Stimulated activated CD8-positive, alpha-beta memory T cell treated with anti-CD3 and anti-CD28 coated beads, Interleukin-15, amount 100 ng/mL, for 48 hours (primary cell): ENCODE measurements at places on chromosomes 4 and X.

DNA sequence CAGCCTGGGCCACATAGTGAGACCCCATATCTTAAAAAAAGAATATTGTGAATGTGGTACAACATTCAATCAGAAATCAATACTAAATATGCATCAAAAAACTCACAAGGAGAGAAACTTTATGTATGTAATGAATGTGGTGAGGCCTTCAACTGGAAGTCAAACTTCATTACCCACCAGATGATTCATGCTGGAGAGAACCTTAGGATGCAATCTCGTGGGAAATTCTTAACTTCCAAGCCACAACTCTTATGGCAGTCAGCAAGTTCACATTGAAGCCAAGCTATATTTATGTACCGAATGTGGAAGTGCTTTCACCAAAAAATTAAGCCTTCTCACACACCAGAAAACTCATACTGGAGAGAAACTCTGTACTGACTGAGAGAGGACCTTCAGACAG, 84.5 kb upstream of the UXT start:
- no peak for DNase-seq

GRCh38 chr4:48665555-48666186, 114.4 kb downstream of the FRYL start:
- DNase-seq, result no peak

- no peak for DNase-seq
Measured at GRCh38 chr4:52751487-52751911, 274 bp upstream of the ERVMER34-1 start.

DNA sequence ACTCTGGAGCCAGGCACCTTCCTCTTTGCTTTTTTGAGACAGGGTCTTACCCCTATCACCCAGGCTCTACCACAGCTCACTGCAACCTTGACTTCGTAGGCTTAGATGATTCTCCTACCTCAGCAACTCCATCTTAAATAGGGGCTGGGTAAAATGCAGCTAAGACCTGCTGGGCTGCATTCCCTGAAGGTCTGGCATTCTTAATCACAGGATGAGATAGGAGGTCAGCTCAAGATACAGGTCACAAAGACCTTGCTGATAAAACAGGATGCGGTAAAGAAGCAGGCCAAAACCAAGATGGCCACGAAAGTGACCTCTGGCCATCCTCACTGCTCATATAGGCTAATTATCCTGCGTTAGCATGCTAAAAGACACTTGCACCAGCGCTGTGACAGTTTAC, 770.8 kb upstream of the PRKX start:
- no peak for DNase-seq

DNA sequence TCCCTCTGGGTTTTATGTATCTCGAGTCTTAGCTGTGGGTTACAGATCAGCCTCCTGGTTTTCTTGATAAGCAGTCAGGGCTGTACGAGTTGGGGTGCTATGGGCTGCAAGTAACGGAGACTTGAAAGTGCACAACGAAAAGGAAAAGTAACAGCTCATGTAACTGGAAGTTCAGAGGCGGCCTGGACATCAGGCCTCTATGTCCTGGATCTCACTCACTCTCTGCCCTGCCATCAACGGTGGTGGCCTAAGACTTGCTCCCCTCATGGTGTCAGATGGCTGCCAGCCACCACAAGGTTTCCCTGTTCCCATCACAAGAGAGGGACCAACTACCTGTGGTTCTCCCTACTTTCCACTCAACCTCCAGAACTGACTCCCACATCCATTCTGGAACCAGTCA, 4.8 kb downstream of the PPP2R2C start:
- DNase-seq, result no peak

- no peak for DNase-seq
Measured at GRCh38 chr4:102832667-102833066, 5.3 kb upstream of the UBE2D3 start.

DNA sequence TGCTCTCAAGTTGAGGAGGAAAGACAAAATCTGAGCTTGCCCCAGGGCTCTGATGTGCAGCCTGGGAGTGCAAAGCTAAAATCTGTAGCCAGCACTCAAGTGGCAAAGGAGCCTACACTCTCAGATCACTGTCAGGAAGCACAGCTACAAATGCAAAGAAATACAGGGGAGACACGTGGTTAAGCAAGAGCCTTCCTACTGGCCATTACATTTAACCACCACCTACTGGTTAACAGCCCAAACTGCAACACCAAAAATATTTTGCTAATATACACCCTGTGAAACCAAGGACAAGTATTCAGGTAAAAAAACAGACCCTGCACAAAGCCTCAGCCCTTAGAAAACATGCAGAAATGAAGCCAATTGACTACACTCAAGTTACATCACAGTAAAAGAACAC, 170.4 kb upstream of the FGF16 start:
- DNase-seq, result no peak

DNA sequence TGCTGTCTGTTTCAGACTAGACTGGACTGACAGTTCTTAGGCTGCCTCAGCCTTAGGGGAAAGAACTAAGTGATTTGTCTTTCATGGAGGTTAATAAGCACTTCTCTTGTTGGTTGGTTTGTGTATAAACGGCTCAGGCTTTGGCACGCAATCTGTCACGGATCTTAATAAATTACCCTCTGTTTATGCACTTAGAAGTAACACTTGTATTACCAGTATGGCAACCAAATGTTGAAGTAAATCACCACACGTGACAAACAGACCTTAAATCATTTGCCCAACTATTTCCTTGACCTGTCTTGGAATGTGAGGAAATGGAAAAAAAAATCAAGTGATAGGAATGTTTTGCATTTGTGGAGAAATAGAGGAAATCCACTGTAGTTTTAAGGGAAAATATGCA, 69.9 kb downstream of the TEX13A start:
- no peak for DNase-seq

DNA sequence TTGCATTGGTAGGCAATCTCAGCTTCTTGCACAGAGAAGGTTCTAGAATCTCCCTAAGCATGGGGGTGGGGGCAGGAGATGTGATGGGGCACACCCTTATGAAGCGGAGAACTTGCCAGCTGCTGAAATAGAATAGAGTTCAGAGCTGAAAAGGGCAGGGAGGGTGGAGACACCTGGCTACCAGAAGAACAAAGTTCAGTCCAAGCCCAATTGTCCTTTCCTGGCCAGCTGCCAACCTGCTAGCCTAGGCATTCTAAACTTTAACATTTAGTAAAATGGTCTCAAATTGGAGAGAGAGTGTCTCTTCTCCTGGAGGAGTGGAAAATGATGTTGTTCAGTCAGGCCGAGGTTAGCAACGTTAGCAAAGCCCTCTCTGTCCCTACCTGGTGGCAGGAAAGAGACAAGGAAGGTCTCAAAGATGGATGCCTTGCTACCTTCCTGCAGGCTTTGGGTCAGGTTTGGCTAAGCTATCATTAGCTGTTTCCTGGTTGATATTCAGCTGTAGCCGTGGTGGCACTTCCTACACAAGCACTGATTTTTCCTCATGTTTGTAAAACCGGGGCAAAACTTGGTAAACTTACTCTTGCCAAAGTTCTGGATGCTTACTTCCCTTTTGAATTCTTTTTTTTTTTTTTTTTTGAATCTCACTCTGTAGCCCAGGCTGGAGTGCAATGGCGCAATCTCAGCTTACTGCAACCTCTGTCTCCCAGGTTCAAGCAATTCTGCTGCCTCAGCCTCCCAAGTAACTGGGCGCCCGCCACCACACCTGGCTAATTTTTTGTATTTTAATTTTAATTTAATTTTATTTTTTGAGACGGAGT, 34.7 kb upstream of the NYX start:
- no peak for DNase-seq

DNA sequence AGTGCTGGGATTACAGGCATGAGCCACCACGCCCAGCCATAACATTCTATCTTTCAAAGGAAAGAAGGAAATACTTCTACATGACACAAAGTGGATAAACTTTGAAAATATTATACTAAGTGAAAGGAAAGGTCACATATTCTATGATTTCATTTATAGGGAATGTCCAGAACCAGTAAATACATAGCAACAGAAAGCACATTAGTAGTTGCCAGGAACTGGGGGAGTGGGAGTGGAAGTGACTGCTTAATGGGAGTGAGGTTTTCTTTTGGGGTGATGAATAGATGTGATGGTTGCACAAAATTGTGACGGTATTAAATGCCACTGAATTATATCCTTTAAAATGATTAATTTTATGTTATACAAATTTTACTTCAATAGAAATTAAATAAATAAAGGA, 95.7 kb upstream of the IL15 start:
- no peak for DNase-seq

DNA sequence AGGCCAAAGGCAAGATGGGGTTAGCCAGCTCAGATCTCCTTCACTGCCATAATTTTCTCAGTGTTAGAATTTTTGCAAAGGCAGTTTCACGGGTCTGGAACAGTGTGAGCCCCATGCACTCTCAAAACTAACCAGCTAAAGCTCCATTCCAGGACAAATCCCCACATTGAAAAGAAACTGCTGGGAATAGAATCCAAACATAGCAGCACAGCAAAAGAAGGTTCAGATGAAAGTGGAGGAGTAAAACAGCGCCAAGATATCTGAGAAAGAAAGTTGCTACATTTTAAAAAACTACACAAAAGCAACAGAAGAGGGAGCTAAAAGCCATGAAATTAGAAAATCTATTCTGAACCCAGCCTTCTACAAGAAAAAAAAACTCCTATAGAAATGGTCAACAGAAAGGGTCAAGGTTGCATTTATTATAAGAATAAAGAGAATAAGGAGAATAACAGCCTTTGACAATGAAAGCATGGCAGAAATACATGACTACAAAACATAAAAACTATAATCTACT, 39.6 kb upstream of the SLC7A3 start:
- no peak for DNase-seq

GRCh38 chr4:175784986-175785525, 27.0 kb downstream of the GPM6A start:
- DNase-seq, result no peak

GRCh38 chrX:112901869-112902725, 61.5 kb upstream of the AMOT start:
- no peak for DNase-seq

DNA sequence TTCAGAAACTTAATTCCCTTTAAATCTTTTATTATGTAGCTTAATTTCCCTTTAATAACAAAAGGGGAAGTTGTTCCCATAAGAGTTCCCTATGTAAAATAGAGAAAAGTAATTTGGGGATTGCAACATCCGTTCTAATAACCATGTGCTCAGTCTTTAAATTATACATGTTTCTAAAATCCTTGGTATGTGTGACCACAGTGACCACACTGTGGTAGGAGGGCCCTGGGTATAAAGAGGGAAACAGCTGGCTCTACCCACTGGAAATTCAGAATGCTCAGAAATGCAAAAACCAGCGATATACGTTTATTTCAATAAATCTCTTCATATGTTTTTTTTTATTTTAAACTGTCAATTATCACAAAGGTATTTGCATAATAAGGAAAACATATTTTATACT, 219.1 kb downstream of the FGF13 start:
- DNase-seq, result no peak

- no peak for DNase-seq
Measured at GRCh38 chrX:39551762-39552161, 546.0 kb downstream of the BCOR start.

- DNase-seq, result no peak
Measured at GRCh38 chr4:183185018-183185417, 86.0 kb downstream of the WWC2 start.

DNA sequence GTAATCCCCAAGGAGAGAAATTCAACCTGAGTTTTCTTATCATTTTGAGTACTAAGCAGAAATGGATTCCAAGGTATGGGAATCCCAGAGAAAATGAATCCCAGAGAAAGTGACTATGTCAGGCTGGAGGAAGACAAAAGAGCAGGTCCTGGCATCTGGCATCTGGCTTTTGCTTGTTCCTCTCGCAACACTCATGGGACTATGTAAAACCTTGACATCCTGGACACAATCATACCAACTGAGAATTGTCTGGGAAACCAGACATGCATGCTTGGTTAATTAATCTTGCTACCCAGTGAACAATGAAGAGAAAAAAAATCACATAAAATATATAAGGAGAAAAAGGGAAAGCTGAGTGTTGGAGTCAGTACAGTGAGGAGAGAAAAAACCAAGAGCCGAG, 12.9 kb downstream of the DCAF8L1 start:
- no peak for DNase-seq

- DNase-seq, result no peak
Measured at GRCh38 chr4:169070071-169070894, 60.2 kb upstream of the CBR4 start.

DNA sequence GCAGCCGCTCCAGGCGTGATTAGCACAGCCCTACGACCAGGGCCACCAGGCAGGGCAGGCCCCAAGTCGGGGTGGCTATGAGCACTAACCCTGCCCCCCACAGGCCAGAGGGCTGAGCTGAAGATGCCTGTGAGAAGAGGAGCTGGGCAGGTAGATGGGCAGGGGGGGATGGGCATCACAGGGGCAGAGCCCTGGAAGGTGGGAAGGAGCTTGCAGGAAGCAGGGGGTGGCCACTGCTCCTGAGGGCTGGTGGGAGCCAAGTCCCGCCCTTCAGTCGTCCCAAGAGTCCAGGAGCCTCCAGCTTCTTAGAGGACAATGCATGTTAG, 7.3 kb upstream of the MXD4 start:
- DNase-seq, result no peak

- DNase-seq, result no peak
Measured at GRCh38 chr4:113878668-113879067, 100.8 kb downstream of the ARSJ start.

GRCh38 chr4:186449954-186450353, 105.4 kb downstream of the MTNR1A start:
- DNase-seq, result no peak

GRCh38 chrX:15714529-15714928, 23.5 kb upstream of the CA5B start:
- DNase-seq, result no peak

GRCh38 chr4:125693228-125693627, 378.5 kb downstream of the FAT4 start:
- no peak for DNase-seq

DNA sequence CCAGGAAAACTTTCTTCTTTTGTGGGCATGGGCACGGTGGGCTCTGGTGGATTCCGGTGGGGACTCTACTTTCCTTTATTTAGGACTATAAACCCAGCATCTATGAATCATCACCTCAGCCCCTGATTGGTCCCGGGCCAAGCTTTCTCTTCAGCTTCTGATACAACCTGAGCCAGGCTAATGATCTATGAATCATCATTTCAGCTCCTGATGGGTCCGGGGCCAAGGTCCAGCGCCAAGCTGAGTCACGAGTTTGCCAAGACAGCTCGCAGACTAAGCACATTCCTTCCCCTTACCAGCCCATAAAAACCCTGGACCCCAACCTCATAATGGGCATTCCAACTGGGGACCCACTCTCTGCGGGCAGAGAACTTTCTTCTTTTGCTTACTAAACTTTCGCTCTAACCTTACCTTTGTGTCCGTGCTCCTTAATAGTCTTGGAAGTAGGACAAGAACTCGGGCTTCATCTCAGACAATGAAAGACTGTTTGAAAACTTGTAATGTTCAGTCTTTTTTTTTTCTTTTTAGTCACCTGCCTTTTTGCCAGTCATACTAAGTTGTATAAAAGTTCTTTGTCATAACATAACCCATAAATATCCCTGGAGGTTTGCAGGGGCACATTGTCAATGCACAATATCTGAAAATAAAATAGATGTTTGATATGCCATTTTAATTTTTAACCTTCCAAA, 904.9 kb upstream of the EPHA5 start:
- DNase-seq, result no peak
